IPS-NIHi11 (cell line): ENCODE measurements at places on chromosomes 1 and 21.

DNA sequence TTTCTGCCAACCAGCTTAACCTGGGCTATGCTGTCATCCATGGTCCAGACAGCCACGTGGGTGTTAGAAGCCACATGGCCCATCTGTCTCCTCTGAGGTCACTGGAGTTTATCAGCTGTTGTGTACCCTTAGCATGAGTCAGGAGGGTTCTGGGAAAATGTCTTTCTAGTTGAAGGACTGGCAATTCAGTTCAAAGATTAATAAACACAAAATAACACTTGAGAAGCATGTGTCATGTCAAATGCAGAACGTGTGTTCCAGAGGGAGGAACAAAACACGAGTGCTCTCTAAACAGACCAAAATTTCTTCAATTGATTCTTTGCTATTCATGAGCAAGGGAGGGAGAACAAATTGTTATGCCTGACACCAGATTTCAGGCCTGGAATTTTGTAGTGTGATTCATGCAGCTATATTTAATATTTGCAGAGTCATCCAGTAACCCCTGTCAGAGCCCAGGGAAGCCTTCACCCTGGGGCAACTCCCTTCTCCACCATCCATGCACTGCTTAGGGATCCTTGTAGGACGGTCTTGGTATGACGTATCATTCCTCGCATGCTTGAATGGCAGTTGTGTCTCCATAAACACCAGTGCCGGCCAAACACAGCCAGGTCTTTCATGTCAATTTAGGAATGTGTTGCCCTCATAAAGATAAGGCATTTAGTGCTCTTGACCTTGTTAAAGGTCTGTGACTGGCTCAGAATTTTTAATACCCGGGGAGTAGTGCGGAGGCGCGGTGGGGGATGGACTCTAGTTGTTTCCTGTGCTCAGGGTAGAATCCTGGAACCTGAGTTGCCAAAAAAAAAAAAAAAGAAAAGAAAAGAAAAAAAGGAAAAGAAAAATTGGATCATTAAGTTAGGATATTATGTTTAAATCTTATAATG, 27.7 kb upstream of the DYRK1A start:
- no peak for DNase-seq

DNA sequence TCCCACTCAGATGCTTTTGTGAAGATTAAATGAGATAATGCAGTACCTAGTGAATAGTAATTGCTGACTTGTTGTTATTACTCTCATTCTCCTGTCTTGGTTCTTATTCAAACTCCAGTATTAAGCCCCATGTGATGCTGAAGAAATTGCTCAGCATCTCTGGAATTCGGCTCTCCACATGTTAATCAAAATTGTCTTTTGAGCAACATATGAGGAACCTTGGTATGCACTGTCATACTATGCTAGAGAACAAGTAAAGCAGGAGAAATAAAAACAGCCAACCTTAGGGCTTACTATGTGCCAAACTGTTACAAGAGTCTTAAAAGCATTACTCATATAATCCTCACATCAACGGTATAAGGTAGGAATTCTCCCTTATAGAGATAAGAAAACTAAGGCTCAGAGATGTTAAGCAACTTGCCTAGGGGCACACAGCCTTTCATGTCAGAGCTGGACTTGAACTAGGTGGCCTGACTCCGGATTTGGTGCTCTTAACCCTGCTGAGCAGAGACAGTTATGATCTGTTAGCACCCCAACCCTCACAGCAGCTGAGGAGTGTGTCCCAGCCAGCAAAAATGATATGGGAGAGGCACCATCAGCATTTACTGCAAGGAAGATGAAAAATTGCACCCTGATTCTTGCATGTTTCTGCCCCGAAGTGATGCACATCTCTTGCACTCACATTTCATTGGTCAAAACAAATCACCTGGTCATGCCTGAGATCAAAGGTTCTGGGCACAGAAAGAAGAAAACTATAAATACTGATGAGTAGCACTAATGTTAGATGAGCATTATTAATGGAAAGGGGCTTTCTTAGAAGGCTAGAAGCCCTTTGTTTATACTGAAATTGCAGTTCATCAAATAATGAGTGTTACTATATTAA, 102.3 kb downstream of the OMA1 start:
- DNase-seq = no peak

DNA sequence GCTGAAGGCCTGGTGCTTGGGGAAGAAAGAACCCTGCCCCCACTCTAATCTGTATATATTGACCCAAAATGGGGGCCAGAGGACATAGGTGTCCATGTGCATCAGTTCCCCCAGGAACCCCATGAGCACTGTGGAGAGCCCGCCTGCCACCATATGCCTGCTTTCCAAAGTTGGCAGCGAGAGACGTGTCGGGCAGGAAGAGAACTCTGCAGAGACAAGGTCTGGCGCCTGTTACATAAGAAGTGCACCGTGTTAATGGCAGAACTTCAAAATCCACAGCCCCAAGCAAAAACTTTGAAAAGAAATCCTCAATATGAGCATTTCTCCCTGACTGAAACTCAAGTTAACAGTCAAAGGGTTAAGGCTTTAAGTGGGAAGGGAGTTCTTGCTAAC, 8.0 kb downstream of the CTNNBIP1 start:
- no peak for DNase-seq

DNA sequence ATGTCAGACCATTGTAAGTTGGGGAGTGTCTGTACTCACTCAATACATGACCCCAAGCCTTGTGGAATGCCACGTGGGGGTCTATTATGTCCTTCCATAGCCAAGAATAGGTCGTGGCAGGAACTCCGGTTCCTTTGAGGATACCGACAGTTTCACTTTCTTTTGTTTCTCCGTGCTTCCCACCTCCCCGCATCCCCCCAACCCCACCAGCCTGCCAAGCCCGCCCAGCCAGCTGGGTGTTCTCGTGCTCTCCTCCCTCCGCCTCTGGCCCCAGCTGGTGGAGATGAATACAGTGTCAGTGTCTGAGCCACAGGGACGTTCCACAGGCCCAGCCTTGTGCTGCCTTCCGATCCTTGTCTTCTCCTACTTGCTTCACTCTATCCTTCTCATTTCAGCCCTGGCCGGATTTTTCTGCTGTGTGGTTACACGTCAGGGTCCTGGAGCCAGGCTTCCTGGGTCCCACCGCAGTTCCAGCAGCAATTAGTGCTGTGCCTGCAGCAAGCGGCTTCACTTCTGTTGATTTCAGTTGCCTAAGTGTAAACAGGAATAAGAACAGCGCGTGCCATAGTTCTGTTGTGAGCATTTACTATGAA, 4.1 kb upstream of the AGTRAP start:
- peak; percentile 71 for DNase-seq

GRCh38 chr1:96979304-96980268, 258.0 kb downstream of the PTBP2 start:
- no peak for DNase-seq

DNA sequence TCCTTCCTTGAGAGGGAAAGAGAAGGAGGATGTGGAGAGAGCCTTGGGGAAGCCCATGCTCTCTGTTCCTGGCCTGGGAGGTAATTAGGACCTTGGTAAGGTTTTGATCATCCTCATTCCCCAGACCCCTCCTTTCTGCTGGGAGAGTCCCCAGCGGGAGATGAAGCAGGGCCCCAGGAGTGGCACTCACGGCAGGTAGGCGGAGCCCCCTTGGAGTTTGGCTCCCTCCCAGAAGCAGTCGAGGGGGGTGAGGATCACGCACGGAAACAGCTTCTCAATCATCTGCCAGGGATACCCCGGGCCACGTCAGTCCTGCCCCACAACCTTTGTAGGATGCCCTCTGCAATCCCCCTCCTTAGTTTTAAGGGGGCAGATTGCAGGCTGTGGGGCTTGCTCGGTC, 11.5 kb downstream of the PTCH2 start:
- no peak for DNase-seq

DNA sequence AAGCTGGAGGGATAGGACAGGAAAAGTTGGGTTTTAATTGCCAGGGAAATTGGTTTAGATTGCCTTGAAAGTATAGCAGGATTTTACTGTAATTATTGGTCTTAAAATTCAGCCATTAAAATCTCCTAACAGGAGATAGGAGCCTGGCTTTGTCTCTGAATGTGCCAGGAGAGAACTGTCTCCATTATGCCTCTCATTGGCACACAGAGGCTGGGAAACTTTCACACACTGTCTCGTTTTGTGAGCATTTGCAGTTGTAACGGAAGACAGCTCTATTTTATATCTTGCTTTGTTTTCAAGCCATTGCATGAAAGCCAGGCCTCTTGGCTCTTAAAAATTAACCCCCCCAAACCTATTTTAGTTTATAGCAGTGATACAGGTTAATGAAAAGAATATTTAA, 12.5 kb downstream of the DNAJC6 start:
- no peak for DNase-seq

- peak; percentile 89 for DNase-seq
These were observed 95.3 kb downstream of the FOXD2 start for GRCh38 chr1:47532921-47533792.

DNA sequence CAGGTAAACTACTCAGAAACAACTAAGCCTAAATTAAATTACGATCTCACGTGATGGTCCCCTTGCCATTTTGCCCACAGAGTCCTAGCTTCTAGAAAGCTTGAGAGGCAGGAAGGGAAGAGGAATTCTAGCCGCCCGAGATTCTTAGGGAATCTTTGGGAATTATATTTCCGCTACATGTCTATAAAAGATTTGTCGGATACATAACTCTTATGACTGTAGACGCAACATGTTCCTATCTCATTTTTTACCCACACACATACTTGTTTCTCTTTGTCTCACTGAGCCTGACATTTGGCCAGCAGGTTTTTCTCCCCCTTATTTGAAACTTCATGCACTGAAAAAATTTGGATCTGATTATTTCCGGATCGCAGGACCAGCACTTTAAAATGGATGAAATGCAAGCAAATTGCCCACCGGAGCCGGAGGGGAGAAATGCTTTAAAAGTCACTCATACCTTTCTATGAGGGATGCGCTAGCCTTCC, 5.5 kb downstream of the GLIS1 start:
- no peak for DNase-seq

- no peak for DNase-seq
These were observed 75.8 kb downstream of the ALPL start for GRCh38 chr1:21585037-21585436.

- no peak for DNase-seq
These were observed 112.6 kb downstream of the LRIG2 start for GRCh38 chr1:113185463-113186104.

- no peak for DNase-seq
These were observed 21.8 kb downstream of the RPRD2 start for GRCh38 chr1:150385537-150386445.

DNA sequence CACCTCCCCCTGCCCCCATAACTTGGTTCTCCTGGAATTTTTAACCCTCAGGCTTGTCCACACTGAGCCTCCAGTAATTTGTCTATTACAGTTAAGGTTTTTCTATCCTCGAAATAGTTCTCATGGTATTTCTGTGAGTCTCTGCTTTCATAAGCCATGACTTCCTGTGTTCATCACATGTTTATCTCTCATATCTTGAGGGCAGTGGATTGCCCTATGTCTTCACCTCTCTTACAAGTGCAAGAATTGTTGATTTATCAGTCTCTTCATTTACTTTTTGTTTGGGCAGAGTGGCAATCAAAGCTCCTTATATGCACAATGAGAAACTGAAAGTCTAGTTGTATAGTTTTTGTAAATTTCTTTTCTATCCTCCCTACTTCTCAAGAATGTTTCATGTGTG, 328.4 kb downstream of the PLA2G4A start:
- no peak for DNase-seq

GRCh38 chr1:19661721-19662228, 2.9 kb upstream of the HTR6 start:
- DNase-seq = no peak

DNA sequence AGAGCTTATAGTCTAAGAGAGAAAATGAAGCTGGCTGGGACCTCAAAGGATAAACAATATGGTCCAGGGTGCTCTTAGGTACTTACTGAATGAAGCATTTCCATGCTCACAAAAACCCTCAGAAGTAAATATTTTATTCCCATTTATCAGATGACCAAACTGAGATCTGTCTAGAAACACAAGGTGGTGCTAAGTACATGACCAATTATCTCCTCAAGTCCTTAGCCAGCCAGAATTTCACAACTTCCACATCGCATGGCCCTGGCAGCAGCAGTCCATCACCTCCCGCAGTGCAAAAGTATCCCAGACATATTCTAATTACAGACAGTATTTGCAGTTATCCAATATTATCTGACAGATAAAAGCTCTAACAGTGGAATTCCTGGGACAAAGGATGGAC, 321.7 kb upstream of the PROX1 start:
- no peak for DNase-seq

DNA sequence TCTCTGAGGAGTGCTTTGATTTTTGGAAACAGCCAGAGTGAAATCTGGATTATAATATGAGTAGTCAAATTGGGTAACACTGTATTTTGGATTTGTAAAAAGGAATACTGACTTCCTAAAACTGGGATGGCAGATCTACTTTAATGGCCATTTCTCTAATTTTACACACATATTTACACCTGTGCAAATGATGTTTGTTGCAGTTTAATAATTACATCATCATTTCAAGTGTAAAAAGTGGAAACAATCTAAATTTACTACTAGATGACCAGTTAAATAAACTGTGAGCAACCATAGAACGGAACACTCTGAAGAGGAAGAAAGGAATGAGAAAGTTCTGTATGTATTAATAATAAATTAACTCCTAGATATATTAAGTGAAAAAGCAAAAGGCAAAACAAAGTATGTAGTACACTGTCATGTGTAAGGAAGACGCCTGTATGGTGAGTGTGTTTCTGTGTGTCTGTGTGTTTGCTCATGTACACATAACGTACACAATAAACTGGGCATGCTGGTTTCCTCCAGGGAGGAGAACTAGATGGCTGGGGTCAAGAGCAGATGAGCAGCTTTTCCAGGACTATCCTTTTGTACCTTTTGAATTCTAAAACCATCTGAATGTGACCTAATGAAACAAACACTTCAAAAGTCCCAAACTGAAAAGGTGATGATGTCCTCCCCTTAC, 2.9 kb upstream of the RHEX start:
- no peak for DNase-seq

DNA sequence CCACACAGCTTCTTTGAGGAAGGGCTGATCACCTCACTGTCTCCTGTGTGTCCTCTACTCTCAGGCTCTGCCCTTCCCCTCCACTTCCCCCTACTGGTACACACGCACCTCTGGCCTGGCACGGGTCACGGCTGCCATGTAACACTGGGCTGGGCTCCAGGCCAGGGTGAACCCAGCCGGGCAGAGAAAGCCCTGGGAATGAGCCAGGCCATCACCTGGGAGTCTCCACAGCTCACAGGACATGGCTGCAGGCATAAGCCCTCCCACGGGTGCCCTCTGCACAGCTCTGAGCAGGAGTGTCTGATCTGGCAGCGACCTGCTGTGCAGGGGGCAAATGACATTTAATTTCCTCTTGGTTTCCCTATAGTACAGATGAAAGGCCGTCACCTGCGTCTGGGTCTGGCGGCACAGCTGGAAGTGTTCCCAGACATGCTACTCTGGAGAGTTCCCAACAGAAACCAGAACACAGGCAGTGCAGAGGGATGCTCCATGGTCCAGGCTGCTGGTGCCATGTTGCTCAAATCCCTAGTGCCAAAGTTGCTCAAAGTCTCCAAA, 61.2 kb downstream of the ERI3 start:
- peak; percentile 38 for DNase-seq

GRCh38 chr1:36787312-36787913, 246.9 kb downstream of the GRIK3 start:
- DNase-seq = no peak
